ENCODE measurements at places on chromosomes 6 and 20.

GRCh38 chr6:135141728-135142127 lies 39.4 kb upstream of the MYB start:
- no peak for DNase-seq

GRCh38 chr6:100317031-100317430 lies 147.7 kb downstream of the SIM1 start:
- no peak for DNase-seq

GRCh38 chr6:12335131-12335527 lies 45.0 kb downstream of the EDN1 start:
- no peak for DNase-seq

GRCh38 chr20:46749147-46749546 lies 39.7 kb downstream of the SLC2A10 start:
- peak; percentile 75 for DNase-seq

DNA sequence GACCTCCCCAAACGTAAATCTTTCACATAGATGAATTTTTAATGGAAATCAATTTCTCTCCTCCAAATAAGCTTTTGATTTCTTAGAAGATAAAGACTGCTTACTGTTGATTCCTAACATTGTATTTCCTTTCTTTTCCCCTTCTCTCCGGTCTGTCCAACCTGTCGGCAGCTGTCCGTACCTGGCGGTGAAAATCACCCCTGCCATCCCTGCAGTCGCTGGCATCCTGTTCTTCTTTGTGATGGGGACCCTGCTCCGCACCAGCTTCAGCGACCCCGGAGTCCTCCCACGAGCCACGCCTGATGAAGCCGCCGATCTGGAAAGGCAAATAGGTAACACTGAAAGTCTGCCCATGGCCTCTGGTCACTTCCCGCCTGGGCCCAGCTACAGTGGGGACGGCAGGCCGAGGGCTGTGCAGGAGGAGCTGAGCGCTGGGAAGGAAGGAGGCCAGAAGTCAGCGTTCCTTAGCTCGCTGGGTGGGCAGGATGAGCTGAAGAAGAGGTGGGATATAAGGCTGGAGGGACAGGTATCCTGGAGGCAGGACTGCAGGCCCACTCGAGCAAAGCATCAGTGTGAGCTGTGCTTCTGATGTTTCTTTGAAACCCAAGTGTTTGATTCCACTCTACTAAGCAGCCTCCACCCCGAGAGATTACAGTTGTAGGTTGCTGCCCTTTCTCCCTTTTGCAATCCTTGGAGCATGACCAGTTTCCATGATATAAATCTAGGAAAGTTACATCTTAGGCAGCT lies 161.6 kb downstream of the ZDHHC14 start:
- no peak for DNase-seq

DNA sequence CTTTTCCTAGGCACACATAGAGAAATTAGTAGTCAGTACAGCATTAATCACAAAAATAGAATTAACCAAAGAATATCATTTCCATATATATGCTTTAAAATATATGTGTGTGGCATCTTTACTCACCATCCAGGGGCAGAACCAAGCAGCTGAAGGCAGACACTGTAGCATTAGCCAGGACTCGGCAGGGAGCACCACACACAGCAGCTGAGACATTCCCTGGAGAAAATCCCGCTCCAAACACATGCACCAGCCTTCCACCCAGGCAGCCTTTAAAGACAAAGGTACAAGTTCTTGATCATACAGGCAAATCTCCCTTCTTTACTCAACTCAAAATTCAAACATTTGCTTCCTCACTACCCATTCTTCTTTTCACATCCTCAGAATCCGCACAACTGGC lies 64.7 kb downstream of the PKHD1 start:
- no peak for DNase-seq

- peak; percentile 48 for DNase-seq
Measured at GRCh38 chr6:95431637-95432228, 145.6 kb upstream of the MANEA start.
